ENCODE measurements at places on chromosomes 2 and 18.

DNA sequence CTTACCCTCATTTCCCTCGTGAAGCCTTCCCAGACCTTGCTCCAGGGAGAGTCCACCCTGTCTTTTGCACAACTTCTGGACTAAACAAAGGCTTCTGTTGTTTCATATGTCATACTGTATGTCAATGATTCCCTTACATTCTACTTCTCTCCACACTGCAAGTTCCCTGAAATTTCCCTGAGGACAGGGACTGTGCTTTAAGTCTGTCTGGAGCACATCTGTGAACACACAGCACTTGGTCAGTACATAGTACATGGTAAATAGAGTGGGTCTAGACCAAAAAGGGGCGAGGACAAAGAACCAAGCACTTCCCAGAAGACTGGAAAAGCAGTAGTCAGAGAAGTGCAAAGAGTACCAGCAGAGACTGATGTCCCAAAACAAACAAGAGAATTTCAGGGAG, 23.7 kb upstream of the IMPA2 start:
- no peak for DNase-seq

DNA sequence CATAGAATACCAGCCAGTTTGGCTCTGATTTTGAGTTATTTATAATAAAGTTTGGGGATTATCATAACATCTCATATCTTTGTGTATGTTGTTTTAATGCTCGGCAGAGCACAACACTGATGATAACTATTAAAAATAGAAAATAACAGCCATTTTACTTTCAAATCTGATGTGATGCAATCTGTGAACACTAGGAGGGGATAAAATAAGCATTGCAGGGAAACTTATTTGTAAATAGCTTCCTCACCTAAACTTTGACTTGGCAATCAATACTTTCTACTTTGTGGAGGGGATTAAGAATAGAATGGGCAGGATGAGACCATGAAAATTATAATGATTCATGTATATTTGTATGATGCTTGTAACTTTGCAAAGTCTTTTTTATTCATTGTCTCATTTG, 54.4 kb downstream of the USP14 start:
- no peak for DNase-seq

DNA sequence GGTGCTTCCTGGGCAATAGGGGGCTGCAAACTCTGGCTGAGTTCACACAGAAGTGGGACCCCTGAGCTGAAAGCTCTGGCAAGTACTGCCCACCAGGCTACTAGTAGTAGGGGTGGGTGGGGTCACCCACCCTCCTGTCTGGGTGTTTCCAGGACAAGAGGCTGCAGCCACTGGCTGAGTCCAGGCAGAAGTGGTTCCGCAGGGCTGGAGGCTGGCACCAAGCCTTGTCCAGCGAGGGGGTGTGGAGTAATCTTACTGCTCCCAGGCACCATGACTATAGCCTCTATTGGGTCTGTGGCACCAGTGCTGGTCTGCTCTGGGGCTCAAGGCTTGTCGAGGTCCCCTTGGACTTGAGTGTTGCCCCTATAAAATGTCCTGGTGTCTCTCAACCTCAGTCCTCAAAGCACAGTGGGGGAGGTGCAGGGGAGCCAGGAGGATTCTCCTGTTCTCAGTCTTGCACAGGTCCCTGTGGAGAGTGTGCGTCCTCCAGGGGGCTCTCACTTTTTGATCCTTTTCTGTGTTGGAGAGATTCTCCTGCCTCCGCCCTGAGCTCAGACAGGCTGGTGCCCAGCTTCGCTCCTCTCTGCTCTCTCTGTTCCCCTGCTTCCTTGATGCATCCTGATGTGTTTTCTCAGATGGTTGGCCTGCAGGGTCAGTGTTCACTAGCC, 48.1 kb downstream of the NUP35 start:
- DNase-seq = no peak

DNA sequence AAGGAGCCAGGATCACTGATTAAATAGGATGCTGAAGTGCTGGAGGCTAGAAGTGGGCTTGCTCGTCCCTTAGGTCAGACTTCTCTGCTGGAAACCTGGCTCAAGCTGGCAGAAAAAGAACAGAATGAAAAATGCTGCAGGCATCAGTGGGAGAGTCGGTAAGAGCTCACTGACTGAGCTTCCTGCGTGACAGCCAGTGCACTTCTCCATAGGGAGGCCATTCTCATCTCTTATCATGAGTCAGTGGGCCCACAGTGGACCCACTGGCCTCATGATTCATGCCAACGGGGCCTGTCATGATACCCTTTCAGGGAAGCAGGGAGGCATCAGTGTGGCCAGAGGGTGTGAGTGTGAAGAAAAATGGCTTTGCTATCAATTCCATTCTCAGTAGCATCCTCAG, 498.2 kb downstream of the PTPRM start:
- DNase-seq = no peak

GRCh38 chr2:128446049-128446873, 127.6 kb upstream of the HS6ST1 start:
- no peak for DNase-seq

- peak; percentile 24 for DNase-seq
Measured at GRCh38 chr2:43223521-43224001, 2.8 kb downstream of the ZFP36L2 start.

DNA sequence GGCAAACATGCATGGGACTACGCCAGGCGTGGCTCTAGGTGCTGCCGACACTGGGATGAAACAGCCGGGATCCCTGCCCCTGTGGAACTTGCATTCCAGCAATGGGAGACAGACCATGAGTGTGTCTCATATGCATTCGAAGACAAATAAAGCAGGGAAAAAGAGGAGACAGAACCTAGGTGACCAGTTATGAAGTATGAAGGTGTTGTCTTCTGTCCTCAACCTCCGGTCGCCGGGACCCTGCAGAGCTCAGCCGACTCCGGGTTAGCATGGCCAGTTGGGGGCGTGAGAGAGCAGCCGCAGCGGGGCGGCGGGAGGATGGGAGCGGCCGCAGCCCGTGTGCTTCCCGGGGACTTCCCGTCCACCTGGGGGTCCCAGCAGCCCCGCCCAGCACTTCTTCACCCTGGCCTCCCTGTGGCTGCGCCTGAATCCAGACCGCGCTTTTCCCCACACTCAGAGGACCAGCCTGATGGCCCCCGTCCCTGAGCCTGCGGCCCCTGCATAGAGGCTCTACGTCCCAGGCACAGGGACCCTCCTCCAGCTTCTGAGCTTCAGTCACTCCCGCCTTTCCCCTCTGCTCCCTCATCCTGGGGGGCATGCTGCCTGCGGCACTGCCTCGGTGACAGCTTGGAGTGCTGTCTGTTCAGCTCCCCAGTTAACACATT, 11.4 kb downstream of the ID2 start:
- DNase-seq = no peak

DNA sequence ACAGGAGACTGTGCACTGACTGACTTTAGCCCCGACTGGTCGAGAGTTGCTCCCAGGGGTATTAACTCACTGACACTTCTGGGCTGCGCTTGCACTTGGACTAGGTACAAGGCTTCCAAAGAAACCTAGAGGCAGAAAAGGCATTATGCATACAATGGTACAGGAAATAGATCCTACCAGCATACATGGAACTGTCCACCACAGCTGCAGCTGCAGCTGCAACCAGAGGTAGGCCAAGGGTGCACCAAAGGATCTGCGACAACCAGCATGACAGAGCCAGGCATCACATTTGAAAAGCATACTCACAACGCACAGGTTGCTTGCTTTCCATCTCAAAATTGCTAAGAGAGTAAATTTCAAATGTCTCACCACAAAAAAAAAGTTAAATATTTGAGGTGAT, 22.6 kb upstream of the PGAP1 start:
- DNase-seq = no peak

DNA sequence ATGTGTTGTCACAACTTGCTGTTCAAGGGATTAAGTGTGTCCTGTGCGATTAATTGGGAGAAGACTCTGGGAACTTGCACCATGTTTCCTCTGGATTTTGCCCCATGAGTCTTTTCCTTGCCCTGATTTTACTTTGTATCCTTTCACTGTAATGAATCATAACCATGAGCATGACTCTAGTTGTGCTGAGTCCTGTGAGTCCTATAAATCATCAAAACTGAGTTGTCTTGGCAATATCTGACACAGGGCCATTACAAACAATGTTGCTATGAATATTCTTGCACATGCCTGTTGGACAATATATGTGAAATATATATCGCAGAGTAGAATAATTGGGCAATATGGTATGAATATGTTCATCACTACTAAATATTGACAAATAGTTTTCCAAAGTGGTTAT, 56.5 kb upstream of the COL5A2 start:
- DNase-seq = no peak

GRCh38 chr2:209145941-209146681, 277.7 kb upstream of the MAP2 start:
- DNase-seq = no peak

GRCh38 chr18:3722649-3723433, 272.9 kb downstream of the TGIF1 start:
- no peak for DNase-seq

DNA sequence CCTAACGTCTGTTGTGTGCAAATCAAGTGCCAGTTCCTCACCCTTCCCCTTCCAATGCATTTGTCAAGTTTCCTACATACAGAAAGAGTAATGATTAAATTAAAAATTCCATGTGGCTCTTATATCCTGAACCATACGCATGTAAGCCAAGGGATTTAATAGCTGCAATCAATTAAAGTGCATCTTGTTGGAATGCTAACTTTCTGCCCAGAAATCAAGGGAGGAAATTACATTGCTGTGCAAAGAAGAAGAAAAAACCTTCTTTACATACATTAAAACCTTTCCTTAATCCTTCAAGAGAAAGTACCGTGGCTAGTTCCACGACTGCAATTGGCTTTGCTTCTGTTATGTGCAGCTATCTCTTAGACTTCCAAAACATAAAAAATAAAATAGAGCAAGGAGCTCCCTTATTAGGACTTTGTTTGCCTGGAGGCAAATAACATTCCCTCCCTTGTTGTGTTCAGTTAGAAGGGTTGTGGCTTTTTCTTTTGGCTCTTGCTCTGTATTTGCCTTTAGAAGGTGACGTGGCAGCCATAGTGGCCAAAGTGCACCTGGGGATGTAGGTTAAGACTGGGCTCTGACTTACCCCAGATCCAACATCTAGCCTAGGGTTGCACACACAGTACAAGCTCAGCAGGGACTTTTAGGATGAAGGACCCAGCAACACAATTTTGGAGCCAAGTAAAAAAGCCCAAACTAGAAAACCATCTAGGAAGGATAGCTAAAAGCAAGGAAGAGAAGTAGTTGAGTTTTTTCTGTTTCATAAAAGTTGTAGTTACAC, 158.3 kb downstream of the ANTXR1 start:
- no peak for DNase-seq

- no peak for DNase-seq
Measured at GRCh38 chr2:42457011-42457410, 36.8 kb downstream of the KCNG3 start.
